ENCODE measurements at places on chromosomes 11 and 22.

DNA sequence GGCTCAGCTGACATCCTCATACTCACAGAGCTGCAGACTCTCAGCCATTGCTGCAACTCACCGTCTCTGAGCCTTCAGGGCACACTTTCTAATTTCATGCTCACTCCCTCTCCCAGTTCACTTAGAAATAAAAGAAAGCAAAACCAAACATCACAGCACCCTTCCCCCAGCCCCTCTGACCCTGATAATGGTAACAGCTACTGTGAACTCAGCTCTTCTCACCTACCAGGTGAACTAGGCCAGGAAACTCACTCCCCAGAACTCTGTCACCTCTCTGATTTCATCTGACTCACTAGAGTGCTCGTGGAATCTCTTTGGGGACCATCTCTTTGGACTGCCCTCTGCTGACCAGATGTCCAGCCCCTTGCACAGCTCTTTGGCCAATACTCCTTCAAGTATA lies 14.5 kb upstream of the PARVA start:
- no peak for DNase-seq

DNA sequence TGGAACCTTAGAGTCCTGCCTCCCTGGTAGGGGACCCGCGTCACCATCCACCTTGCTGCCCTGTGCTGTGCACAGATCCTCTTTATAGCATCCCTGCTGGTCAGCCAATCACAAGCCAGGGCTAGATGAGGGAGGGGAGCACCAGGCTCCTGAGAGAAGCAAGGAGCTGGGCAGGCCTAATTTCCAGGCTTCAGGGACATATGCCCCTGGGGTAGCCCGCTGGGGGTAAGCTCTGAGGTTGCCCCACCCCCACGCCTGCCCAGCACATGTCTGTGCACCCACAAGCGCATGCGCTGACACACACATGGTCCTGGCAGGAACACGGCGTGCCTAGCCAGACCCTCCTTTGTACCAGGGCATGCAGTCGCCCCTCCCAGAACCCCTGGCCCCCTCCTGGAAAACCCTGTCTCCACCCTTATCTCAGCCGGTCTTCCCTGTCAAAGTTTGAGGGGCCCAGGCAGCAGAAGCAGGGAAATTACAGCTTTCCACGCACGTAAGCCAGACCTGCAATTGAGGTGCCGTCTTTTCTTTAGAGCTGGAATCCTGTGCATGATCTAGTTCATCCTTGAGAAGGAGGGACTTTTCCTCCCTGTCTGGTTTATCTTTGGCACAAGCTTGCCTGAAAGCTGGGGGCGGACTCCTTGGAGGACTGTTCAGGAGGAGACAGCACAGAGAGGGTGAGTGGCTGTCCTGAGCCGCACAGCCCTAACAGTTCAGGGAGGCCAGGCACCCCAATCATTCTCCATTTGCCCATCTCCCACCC lies 2.1 kb downstream of the SSTR3 start:
- DNase-seq, result no peak

GRCh38 chr22:29353286-29353685 lies 35.1 kb downstream of the AP1B1 start:
- no peak for DNase-seq

- DNase-seq, result no peak
These were observed 68.4 kb downstream of the TRAF6 start for GRCh38 chr11:36441610-36442208.

- no peak for DNase-seq
These were observed 415.9 kb downstream of the TBC1D22A start for GRCh38 chr22:47178339-47178738.

GRCh38 chr22:17922925-17923903 lies 101.1 kb downstream of the MICAL3 start:
- no peak for DNase-seq

DNA sequence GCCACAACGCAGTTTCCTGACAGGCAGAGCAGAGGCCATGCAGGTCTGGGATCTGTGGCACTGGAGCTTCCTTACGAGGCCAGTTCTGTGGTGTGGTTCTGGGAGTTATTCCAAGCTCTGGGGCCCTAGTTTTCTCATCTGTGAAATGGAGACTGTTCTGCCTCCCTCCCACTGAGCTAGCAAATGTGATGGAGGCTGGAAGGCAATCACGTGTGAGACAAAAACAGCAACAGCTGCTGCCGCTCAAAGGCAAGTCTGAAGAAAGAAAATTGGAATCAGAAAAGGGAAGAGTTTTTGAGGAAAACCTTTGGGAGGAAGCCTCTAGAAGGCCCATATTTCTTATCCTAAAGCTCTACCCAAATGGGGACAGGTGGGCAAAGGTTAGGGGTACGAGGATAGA lies 8.3 kb upstream of the RIC3 start:
- DNase-seq, result no peak

DNA sequence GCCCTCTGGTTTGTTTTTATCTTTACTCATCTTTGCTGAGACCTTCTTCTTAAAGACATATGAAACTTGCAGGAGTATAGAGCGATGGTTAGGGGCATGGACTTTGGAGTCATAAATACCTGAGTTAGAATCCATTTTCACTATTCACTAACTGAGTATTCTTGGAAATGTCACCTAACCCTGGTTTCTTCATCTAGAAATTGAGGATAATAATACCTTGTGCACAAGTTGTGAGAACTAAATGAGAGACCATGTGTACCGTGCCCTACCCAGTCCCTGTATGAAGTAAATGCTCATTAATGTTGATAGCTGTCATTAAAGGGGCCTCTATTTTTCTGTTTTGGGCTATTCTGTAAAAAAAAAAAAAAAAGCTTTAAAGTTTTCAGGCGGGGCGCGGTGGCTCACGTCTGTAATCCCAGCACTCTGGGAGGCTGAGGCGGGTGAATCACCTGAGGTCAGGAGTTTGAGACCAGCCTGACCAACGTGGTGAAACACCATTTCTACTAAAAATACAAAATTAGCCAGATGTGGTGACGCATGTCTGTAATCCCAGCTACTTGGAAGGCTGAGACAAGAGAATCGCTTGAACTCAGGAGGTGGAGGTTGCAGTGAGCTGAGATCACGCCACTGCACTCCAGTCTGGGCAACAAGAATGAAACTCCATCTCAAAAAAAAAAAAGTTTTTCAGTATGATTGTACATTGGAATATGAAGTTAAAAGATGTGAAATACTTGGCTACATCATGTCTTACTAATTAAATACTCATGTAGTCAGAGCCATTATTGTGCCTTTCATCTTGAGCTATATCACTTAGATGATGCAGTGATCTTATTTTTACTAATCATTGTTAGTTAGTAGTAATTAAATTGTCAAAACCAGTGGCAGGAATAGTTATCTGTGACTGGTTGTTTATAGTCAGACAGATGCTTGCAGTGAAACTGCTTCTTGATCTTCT lies 95.0 kb downstream of the AMOTL1 start:
- DNase-seq, result no peak

DNA sequence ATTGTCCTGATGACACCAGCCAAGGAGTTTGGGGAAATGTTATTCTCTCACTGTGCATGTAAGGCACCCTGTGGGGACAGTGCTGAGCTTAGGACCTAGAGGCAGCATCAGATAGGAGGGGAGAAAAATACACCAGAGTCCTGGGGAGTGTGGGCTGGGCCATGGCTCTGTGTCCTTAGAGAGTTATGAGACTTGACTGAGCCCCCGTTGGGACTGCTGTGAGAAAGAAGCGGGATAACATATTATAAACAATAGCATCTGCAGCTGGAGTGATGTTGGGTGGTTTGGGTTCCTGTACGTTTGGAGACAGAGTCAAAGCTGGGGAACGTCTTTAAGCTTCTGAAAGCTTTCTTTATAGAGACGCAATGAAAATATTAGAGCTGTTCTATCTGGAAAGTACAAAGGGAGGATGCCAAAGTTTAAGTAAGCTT lies 90.9 kb upstream of the CRTAM start:
- DNase-seq, result no peak

DNA sequence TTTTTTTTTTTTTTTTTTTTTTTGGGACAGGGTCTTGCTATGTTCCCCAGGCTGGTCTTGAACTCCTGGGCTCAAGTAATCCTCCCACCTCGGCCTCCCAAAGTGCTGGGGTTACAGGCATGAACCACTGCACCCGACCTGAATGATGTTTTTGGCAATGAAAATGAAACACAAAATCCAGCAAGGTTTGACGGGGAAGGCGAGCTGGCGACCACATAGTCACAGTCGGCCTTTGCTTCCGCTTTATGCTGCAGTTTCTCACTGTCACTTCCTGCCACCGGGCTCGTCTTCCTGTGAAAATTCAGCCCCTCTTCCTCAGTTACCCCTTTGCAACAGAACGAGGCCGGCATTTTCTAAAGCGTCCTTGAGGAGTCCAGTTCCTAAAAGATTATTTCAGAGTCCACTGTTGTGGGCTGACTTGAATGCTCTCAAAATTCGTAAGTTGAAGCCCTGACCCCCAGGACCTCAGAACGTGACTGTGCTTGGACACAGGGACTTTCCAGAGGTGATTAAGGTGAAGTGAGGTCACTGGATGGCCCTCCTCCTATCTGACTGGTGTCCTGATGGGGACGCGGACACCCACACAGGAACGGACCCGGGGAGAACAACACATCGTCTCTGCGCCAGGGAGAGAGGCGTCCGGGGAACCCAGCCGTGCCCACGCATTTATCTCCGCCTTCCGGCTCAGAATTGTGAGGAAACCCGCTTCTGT lies 2.9 kb upstream of the BID start:
- no peak for DNase-seq

DNA sequence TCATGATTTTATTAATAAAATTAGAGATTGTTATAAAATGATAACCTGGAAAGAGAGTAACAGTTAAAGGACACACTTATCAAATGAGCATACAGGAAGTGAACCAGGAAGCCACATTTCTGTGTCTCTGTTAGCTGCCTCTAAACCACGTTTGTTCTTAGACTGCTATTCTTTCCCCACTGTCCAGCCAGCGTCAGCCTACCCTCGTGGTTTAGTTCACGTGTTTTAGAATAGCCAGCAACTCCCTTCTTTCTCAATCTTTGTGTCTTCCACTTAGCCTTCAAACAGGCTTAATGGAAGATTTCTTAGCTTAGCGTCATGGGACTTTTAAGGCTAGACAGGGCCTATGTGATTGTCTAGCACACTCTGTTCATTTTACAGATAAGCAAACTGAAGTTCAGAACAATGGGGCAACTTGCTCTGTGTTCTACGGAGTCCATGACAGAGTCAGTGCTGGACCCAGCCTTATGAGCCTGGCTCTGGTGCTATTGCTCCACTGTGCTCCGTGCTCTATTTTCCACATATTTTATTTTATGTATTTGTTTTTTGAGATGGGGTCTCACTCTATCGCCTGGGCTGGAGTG lies 27.2 kb downstream of the GRAMD1B start:
- no peak for DNase-seq

- no peak for DNase-seq
These were observed 230.0 kb downstream of the SOX6 start for GRCh38 chr11:16126362-16126761.

DNA sequence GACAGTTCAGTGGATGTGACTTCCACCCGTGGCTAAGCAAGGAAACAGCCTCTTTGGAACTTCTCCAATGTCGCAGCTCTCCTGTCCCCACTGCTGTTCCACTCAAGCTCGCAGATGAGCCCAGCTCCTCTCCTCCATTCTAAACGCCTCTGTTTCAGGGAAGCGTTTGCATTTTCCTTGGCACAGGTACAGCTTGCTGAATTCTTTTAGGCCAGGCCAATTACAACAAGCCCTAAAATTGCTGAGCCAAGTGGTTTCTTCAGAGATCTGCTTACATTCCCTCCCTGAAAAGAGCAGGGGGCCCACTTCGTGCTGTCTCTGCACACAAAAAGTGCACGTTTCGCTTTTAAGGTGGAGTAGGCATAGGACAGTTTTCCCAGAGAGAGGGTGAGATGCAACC lies 91.5 kb upstream of the BLID start:
- no peak for DNase-seq

- DNase-seq, result no peak
These were observed 270.7 kb downstream of the TBC1D22A start for GRCh38 chr22:47032956-47033647.

DNA sequence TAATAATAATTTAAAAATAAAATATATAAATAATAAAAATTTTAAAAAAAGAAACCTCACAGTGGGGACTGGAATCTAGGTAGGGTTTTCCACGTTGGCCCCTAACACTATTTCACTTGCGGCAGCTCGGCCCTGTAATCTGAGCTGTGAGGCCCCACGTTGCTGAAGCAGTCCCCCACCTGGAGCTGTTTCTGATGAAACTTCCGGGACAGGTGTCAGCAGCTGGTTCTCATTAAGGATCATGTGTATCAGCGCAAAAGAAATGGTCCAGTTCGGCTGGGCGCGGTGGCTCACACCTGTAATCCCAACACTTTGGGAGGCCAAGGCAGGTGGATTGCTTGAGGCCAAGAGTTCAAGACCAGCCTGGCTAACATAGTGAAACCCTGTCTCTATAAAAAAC lies 17.3 kb downstream of the RHOD start:
- peak; percentile 62 for DNase-seq

DNA sequence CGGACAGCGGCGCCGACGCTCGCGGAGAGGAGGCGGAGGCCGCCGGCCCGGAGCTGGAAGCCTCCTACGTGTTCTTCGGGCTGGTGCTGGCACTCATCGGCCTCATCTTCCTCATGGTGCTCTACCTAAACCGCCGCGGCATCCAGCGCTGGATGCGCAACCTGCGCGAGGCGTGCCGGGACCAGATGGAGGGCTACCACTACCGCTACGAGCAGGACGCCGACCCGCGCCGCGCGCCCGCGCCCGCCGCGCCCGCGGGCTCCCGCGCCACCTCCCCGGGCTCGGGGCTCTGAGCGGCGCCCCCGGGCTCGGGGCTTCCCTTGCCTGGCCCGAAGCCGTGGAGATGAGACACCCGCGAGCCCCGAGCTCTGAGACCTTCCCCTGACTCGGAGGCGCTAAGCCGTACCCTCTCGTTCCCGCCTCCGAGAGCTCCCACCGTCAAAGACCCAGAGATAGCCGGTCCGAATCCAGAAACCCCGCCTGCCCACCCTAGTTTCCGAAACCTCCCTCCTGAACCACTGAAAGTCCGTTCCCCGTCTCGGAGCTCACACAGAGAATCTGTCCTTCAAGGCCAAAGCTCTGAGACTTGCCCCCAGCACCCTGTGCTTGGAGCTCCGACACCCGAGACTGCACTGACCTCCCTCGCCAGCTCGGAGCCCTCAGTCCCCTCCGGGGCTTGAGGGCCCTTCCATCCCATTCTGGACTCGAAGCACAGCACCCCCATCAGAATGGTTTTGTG lies 1.5 kb downstream of the TPBGL start:
- DNase-seq, result no peak
